T47D (cell line): ENCODE measurements at places on chromosomes 6 and 20.

DNA sequence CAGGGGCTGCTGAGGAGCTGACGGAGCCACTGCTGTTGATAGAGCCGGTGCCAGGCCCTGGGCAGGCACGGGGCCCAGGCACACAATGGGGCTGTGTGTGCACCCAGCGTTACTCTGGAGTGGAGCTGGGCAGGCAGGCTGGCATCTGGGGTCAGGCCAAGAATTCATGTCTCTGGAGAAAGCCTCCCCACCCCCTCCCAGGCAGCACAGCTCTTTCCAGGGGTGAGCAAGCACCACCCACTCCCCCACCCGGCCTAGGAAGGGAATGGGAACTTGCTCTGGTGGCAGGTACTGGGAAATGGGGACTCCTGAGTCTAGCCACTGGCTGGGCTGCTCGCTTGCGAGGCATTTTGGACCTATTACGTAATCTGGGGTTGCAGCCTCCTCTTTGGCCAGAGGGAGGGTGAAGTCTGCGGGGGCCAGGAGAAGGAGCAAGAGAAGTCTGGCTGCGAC is 22.7 kb downstream of the TFEB start:
- DNase-seq, result peak; percentile 58

- DNase-seq, result no peak
These were observed 18.8 kb downstream of the PARD6B start for GRCh38 chr20:50750145-50750671.

- DNase-seq, result no peak
These were observed 33.7 kb downstream of the GJA10 start for GRCh38 chr6:89927791-89928550.

DNA sequence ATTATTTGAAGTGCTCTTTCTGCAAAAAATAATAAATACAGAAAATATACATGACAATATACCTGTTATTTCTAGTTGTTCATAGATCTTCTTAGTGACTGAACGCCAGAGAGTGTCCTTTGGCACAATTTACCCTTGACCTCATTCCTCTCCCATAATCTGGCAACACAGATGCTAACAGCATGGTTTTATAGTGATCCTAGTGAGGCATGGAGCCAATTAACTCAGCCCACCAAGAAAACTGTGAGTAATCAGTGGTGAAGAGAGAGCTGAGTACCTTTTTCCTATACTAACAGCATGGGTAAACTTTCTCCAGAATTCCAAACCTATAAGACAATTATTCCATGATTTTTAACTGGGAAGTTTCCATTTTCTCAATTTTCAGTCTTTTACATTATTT is 61.0 kb downstream of the VGLL2 start:
- no peak for DNase-seq

GRCh38 chr6:890995-891394 is 198.1 kb upstream of the EXOC2 start:
- DNase-seq, result no peak

DNA sequence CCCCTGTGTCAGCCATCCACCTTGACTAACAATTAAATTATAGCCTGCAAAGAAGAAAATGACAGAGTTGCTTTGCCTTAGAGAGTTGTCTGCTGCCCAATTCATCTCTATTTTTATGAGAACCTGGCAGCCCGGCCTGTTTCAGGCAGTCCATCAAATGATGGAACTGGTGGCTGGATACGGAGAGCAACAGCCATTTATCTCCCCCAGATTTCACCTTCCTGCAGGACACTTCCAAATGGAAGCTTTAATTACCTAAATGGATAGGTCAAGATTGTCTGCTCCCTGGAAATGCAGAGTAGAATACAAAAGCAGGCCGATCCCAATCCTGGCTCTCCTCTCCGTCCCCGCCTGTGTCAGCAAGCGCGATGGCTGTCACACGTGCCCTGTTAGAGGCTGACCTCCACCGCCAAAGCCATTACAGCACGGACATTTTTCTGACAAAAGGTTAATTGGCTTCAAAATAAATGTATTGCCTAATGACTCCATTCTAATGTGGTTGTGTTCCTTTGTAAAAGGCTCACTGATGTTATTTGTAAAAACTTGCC is 86.7 kb downstream of the PACRG start:
- DNase-seq, result no peak

GRCh38 chr6:32432050-32432450 is 7.6 kb upstream of the HLA-DRA start:
- peak; percentile 59 for DNase-seq
